ENCODE measurements at places on chromosomes 16 and 17. TPM values are rescaled to one million over a fixed set of nuclear protein-coding genes. Genes with fewer than 3 reads are reported as not detected.

HCRT gene
- not detected for total RNA-seq

- DNase-seq: no peak
These were observed 673.8 kb downstream of the MAF start for GRCh38 chr16:78926723-78927210.

GRCh38 chr17:74260525-74260850 is 13.5 kb upstream of the DNAI2 start:
- DNase-seq: no peak

DNA sequence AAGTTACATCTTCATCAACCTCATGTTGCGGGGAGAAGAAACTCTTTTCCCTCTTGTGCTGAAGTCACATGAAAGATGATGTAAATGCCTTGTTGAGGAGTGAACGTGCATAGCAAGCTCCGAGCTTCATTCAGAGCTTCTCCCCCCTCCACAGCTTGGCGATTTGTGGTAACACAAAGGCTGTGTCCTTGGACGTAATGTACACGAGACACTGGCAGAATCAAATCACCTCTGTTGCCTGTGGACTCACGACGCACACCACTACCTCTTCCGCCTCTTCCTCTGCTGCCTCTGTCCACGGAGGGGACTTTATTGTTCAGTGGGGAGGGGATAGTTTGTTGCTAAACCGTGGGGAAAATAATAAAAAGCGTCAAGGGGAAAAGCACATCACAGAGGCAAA is 54.9 kb upstream of the CHMP6 start:
- no peak for DNase-seq

DNA sequence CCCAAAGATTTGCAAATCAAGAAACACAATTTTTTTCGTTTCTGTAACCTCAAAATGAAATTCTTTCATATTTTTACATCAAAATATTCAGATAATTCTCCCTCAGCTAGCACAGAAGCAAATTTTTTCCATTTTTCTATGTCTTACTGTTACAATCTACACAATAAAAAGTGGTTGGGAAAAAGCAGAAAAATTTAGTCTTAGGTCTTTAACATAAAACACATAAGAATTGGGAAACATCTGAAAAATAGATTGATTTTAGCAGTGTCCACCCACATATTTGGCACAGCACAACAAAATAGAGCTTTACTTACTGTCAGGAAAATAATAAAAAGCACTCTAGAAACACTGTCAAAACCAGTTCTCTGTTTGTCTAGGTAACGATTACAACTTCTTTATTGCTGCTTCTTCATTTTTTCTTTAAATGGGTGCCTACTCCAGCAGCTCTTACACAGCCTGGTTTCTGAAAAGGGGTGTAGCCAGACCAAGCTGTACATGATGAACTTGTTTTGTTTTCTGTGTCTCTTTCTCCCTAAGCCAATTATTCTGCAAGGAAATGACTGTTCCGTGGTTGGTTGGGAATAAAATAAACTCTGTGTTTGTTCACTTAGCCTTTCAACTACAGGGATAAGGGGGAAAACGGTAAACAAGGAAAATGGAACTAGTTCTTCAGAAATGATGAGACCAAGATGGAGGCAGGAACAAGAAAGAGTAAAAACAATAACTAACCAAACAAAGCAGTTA is at the start of gene ABCA6:
TSS of gene ABCA6 (minus strand) at position 465 of the 744 bp plus-strand sequence. CDS start 1,192 bp downstream, outside the sequence.
- no peak for DNase-seq

All from left ventricle myocardium inferior (tissue), 1 donor.